D341Med (cell line): ENCODE measurements at places on chromosomes 13 and 19.

GRCh38 chr13:36885901-36886300, 34.1 kb downstream of the SMAD9 start:
- DNase-seq: peak; percentile 51

- peak; percentile 60 for DNase-seq
Observed at GRCh38 chr19:2624537-2625091, 77.9 kb downstream of the GNG7 start.

- DNase-seq: no peak
Observed at GRCh38 chr13:98386637-98387036, 190.3 kb downstream of the STK24 start.

- DNase-seq: no peak
Observed at GRCh38 chr19:2685204-2685704, 17.2 kb downstream of the GNG7 start.

- DNase-seq: no peak
Observed at GRCh38 chr13:79212064-79212619, 193.9 kb downstream of the RBM26 start.

- DNase-seq: no peak
Observed at GRCh38 chr19:51572410-51572809, 1.3 kb downstream of the ZNF175 start.

DNA sequence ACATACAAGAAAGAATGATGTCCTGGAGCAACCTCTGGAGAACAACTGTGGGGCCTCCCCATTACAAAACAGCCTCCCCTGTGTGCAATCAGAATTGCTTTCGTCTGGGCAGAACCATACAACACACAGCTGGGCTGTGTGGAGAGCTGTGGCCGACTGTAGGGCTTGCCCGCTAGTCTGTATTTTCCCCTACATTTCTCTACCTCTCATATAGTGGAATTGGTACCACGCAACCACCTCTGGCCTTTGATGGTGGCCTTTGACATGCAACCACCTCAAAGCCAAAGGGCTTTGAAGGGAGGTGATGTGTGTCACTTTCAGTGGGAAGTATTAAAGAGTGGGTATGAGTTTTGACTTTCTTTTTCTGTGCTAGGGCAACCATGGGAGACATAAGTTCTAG, 34.0 kb downstream of the GARRE1 start:
- no peak for DNase-seq

- no peak for DNase-seq
Observed at GRCh38 chr19:38247126-38247525, 9.0 kb downstream of the PPP1R14A start.

DNA sequence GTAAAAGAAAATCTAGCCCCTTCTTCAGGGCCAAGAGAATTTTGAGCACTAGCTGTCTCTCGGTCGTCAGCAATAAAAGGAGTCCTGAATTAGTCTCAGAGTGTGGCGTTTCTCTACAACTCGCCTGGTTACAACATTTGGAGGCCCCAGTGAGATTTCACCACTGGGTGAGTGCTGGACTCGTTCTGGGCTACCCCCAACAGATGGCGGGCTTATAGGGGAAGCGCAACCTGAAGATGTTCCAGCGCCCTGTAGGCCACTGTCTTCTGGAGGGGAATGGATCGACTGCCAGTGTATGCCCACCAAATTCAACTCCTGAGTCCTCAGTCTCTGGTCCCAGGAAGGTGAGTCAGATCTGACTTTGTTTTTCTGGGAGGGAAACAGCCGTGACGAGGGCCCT, 11.7 kb upstream of the ZNF181 start:
- DNase-seq: no peak

- DNase-seq: no peak
Observed at GRCh38 chr13:40692946-40693345, 26.5 kb upstream of the FOXO1 start.

- peak; percentile 62 for DNase-seq
Observed at GRCh38 chr13:52827839-52828238, 20.6 kb downstream of the PCDH8 start.

DNA sequence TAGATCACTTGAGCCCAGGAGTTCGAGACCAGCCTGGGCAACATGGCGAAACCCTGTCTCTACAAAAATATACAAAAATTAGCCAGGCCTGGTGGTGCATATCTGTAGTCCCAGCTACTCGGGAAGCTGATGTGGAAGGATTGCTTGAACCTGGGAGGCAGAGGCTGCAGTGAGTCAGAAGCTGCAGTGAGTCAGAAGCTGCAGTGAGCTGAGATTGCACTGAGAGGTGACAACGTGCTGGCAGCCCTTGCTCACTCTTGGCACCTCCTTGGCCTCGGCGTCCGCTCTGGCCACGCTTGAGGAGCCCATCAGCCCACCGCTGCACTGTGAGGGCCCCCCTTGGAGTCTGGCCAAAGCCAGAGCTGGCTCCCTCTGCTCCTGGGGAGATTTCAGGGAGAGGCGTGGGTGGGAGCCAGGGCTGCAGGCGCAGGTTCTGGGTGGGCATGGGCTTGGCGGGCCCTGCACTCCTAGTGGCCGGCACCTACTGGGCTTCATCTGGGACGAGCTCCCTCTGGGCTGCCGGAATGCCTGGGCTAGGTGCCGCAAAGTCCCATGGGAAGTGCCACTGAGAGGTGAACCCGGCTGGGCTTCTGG, 39.5 kb upstream of the RPL21 start:
- no peak for DNase-seq

GRCh38 chr19:45913874-45914830, at the start of gene NANOS2:
Gene NANOS2, minus strand, starts transcription at chr19:45914778. Its CDS starts 85 bp downstream, at chr19:45914693.
- DNase-seq: peak; percentile 60

- no peak for DNase-seq
Observed at GRCh38 chr13:94233401-94233800, 246.1 kb downstream of the DCT start.

DNA sequence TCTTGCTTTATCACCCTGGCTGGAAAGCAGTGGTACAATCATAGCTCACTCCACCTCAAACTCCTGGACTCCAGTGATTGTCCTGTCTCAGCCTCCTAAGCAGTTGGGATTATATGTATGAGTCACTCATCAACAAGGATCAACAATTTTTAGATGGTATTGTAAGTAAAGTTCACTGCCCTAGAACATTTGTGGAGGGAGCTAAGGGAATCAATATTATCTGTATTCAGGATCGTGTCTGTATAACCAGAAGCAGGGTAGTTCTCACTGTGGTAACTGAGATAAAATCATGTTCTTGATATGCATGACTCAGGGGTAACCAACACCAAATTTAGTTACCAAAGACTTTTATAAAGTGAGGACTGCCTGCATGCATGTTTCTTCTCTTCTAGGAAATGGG, 27.0 kb downstream of the ZMYM5 start:
- DNase-seq: no peak

DNA sequence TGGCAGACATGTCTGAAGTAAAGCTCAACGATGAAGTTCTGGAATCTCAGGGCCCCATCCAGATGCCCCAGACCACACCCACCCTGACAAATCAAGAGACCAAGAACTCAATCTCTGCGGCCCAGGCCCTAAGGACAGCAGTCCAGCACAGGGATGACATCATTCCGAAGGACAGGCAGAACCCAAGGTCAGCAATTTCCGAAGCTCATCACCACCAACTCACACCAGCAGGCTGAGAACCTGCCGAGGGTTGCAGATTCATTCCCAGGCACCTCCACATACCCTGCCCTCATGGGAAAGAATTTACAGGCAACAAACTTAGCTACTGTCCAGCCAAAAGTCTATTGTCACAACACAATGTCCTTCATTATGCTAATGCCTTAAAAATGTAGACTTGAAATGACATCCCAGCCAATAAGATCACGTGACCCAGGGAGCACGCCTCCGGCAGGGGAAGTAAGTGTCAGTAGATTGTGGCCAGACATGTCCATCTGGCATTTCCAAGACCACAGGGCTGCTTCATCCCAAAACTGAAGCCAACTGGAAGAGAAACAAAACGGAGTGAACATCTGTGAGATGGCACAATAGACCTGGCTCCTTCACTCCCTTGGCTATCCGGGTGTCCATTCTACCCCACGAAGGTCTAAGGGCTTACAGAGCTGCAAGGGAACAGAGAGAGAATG, 98.8 kb downstream of the CRYL1 start:
- DNase-seq: no peak

DNA sequence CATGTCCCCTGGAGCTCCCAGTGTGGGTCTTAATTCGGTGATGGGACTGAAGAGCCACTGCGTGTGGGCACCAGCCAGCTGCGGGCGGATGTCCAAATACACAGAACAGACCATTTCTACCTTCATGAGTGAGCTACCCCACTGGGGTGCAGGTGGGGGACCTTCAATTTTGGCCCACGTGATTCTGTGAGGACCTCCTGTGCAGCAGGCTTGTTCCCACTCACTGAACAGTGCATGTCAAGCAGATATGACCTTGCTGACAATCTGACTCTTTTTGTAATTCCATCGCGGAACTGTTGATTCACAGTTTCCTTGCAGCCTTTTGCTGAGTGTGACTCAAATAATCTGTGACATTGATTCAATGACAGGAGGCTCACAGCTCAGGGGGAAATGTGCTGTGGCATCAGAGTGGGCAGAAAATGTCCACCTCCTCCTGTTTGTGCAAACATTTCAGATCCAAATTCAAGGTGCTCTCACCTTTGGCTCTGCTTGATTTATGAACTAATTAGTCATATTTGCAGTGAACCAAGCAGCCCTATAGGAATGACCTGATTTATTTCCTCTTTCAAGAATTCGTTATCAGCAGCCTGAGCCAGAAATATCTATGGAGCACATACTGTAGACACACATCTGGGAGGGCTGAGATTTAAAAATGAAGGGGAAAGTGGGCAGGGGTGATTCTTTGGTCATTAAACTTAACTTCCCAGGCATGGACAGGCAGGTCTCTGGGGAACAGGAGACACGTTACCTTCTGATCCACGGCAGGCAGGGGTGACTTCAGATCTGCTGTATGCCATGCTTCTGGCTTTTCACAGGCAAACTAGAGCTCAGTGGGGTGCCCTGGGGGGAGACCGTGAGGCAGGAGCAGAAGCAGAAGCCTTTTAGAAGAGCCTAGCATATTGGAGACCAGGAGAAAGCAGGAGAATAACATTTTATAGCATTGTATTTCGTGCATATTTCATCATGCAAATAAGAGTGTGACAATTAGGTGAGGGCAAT, 170.0 kb upstream of the KL start:
- no peak for DNase-seq

DNA sequence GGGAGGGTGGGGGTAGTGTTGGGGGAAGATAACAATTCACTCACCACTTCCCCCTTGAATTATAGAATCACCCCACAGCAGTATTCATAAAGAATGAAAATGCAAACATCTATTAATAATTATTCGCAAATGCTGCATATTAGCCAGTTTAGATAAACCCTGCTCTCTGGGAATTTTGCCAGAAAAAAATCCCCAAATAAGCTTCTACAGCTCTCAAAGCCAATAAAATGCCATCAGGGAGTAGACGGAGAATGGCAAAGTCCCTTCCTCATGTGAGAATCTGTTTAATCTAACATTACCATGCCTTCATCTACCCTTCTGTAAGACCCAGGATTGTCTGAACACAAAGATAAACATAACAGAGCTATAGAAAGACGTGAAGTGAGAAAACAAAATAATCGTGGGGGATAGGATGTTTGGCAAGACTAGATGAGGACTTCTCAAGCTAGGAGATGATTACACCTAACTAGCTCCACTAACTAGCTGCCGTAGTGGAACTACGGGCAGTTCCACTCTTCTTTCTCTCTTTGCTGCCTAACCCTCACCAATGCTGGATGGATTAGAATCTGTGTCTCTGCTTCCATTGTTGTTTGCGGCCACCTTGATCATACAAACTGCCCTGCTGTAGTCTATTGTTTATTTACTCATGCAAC, 32.4 kb upstream of the CACNA1A start:
- no peak for DNase-seq

- no peak for DNase-seq
Observed at GRCh38 chr19:51136851-51137551, 5.1 kb upstream of the SIGLEC7 start.

DNA sequence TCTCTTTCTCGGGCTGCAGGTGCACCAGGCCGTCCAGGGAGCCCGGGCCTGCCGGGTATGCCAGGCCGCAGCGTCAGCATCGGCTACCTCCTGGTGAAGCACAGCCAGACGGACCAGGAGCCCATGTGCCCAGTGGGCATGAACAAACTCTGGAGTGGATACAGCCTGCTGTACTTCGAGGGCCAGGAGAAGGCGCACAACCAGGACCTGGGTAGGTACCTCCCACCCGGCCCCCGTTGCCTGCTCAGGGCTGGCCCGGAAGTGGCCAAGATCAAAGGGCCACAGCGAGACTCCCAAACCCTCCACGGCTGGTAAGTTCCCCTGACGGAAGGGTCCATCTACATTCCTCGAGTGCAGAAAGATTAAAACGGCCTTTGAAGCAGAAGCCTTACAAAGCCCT, 55.1 kb downstream of the RAB20 start:
- no peak for DNase-seq

GRCh38 chr19:39946532-39946931, 12.1 kb upstream of the FCGBP start:
- DNase-seq: no peak
